Hematopoietic multipotent progenitor cell treated with erythropoietin and hydrocortisone succinate and interleukin-3 and kit ligand, for 17 days (in vitro differentiated cells): ENCODE measurements at places on chromosomes 1 and 21.

- DNase-seq: no peak
Observed at GRCh38 chr1:86775395-86775794, 71.0 kb downstream of the SH3GLB1 start.

DNA sequence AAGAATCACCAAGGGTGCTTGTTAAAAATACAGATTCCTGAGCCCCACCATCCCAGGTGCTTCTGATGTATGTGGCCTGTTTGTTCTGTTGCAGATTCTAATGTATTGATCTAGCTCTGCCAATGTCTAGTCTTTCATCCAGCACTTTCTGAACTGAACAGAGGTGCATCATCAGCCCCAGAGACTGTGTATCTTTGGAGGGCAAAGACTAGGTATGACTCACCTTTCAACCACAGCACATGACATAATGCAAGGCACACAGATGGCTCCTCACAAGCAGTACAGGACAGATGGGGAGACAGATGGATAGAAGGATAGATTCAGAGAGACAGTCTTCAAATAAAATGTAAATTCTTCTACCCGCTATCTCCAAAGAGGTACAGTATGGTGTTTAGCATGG, 32.3 kb downstream of the CD58 start:
- peak; percentile 21 for DNase-seq

DNA sequence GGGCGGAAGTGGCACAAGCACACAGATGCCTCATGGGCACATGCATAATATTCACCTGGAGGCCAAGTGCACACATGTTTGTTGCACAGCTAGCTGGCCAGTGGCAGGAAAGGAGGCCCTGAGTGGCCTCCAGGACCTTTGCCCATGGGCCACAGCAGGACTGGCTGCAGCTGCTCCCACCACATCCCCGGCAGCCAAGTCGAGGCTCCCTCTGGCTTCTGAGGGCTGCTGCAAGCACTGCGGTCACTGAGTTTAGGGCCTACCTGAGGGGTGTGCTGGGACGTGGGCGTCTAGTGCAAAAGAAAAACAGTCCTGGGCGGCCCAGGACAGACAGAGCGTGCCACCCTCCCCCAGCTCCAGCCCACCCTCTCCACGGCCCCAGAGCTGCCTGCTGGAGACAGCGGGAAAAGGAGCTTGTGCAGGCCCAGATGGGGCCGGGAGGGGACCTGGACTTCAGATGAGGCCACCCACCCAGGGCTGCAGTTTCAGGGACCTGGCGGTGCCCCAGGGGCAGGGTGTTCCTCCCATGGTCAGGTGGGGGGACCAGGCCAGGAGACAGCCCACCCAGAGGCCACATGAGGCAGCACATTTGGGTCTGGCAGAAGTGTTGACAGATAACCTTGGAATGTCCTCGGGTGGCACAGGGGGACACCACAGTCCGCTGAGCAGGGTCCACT, 265.9 kb upstream of the VAMP3 start:
- no peak for DNase-seq

GRCh38 chr1:22915816-22916470, 56.7 kb downstream of the LACTBL1 start:
- DNase-seq: no peak

DNA sequence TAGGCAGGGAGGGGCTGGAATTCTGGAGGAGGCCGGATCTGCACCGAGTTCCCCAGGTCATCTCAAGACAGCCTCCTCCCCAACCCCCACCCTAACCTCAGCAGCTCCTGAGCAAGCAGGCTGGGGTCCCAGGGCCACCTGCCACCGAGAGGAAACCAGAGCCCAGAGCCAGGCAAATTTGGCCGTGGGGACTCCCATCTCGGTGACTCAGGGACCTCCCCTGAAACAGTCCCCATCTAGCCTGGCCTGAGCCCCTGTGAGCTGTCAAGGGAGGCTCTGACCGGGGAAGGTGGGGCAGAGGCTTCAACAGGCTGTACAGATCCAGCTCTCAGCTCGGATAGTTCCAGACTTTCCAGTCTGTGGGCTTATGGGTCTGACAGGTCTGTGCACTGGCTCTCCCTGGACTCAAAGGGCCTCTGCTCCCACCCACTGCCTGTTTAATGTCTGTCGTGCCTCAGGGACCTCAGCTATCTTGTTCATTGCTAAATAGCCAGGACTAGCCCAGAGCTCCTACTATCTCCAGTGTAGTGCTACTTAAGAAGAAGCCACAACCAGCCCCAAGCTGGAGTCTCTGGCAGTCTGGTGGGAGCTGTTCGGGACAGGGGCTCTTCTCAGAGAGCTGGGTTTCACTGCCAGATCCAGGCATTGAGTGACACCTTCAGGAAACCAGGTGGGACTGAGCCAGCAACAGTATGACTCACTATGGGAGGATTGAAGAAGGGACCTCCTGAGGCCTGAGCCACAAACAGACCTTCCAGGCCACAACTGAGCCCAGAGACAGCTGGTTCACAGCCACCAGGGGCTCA, 25.6 kb downstream of the MATN1 start:
- no peak for DNase-seq

- peak; percentile 58 for DNase-seq
Observed at GRCh38 chr1:18907917-18908845, 5.8 kb upstream of the ALDH4A1 start.

GRCh38 chr1:234768569-234769283, 158.7 kb upstream of the IRF2BP2 start:
- DNase-seq: no peak

- DNase-seq: no peak
Observed at GRCh38 chr1:201761871-201762270, 67.1 kb upstream of the IPO9 start.

- no peak for DNase-seq
Observed at GRCh38 chr1:41963636-41964035, 44.9 kb upstream of the HIVEP3 start.

- no peak for DNase-seq
Observed at GRCh38 chr1:12480041-12480440, 138.0 kb downstream of the DHRS3 start.

DNA sequence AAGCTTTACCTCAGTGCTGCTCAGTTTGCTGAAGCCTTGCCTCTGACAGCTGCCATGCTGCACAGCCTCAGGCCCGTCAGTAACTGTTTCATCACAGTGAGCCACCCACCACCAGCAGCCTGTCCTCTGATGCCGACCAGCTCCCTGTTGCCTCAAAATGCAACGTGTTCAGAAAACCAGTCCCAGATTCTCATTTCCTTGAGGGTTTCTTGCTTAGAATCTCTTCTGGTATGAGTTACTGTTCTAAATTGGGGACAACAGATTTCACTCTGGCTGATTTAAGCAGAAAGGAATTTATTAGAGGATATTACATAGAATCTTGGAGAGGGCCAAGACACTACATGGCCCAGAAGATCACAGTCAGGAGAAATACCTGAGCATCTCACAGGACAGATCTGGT, 11.0 kb downstream of the UBL4B start:
- no peak for DNase-seq

DNA sequence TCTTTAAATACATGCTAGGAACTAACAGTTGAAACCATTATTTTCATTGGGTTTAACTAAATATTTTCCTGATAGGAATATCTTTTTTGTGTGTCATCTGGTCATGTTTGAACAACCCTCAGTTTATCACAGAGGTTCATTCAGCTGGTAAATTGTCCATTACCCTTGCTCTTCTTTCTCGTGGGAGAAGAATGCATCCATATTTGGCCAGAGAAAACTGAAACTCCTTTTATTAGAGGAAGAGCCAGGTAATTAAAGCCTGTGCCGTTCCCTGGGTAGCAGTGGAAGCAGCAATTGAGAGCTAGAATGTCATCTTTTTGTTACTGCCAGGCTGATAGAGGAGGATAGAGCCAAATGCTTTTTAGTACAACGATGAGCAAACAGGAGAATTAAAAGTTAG, 587.2 kb upstream of the ZRANB2 start:
- DNase-seq: no peak

- no peak for DNase-seq
Observed at GRCh38 chr1:110880708-110881374, 7.9 kb downstream of the CD53 start.

- DNase-seq: no peak
Observed at GRCh38 chr1:50279622-50280330, 143.5 kb downstream of the DMRTA2 start.

GRCh38 chr1:222530852-222531251, 17.1 kb downstream of the HHIPL2 start:
- DNase-seq: no peak
